ENCODE measurements at places on chromosomes 12 and 14.

GRCh38 chr14:67068251-67068650 is 121.0 kb upstream of the GARIN2 start:
- no peak for DNase-seq

- DNase-seq = no peak
These were observed 696.1 kb upstream of the TMEM132C start for GRCh38 chr12:127570793-127571360.

GRCh38 chr14:72483311-72483710 is 410.6 kb downstream of the DPF3 start:
- DNase-seq = no peak

- DNase-seq = no peak
These were observed 123.3 kb downstream of the RFLNA start for GRCh38 chr12:124418156-124418555.

GRCh38 chr12:69062621-69063237 is 129.8 kb upstream of the CPM start:
- DNase-seq = no peak
